Large intestine (tissue), 12 donors: ENCODE measurements at places on chromosomes 16 and 17.

- no peak for DNase-seq
These were observed 613 bp downstream of the B9D1 start for GRCh38 chr17:19361944-19362276.

DNA sequence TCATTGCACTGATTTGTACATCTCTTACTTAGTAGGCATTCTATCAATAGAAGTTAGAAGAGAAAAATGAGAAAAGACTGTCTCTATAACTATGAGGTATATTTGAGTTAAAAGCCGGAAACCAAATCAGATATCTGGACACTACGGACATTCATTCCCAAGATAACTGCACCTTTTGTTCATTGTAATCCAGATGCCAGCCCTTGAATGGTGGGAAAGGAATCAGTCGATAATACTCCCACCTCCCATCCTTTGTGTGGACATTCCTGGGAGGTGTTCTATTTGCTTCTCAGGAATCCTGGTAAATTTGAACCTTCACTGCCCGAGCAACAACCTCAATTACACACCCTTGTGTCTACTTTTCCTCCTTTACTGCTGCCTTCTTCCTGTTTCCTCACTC lies 225.2 kb downstream of the CHD9NB start:
- no peak for DNase-seq

- no peak for DNase-seq
These were observed 197.2 kb downstream of the FOXL1 start for GRCh38 chr16:86775511-86775921.

DNA sequence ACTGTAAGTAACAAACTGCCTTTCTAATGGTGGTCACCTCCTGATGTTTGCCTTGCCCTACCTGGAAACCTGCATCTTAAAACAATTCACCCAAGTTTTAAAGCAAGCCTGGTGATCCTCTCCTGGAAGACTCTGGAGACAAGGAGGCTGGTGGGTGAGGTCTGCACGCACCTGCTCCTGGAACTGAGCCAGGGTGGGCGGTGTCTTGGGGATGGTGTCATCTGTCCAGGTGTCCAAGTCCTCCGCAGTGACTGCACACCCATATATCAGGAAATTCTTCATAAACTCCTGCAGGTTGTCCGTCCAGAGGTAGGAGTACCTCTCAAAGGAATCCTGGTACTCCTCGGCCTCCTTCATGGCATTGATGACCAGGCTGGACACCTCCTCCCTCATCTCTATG lies 44.9 kb downstream of the DNAH17 start:
- DNase-seq, result peak; percentile 16

DNA sequence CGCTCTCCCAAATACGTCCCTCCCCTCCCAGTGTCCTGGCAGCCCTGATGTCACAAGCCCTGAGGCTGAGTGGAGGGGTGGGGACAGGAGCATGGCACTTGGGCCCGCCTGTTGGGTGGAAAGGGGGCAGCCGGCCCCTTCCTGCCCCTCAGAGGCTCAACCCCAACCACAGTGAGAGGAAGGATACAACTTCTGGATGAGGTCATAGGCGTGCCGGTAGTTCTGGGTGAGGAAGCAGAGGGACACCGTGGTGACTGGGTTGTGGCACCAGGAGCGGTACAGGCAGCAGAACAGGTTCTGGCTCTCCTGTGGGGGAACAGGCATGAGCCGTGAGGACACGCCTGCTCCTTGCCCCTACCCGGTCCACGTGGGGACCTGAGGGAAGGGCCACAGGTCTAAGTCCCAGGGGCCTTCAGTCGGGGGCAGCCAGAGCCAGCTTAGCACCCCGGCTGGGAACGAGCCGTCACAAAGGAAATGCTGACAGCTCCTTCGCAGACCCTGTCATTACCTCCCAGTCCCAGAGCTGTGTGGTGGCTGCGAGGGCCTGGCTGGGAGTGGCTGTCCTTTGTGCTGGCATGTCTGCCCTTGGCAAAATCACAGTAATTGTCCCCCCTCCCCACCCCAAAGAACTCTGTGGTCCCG lies 11.2 kb upstream of the MTSS2 start:
- peak; percentile 83 for DNase-seq

- no peak for DNase-seq
These were observed 224.9 kb downstream of the SEC14L1 start for GRCh38 chr17:77365584-77366186.

DNA sequence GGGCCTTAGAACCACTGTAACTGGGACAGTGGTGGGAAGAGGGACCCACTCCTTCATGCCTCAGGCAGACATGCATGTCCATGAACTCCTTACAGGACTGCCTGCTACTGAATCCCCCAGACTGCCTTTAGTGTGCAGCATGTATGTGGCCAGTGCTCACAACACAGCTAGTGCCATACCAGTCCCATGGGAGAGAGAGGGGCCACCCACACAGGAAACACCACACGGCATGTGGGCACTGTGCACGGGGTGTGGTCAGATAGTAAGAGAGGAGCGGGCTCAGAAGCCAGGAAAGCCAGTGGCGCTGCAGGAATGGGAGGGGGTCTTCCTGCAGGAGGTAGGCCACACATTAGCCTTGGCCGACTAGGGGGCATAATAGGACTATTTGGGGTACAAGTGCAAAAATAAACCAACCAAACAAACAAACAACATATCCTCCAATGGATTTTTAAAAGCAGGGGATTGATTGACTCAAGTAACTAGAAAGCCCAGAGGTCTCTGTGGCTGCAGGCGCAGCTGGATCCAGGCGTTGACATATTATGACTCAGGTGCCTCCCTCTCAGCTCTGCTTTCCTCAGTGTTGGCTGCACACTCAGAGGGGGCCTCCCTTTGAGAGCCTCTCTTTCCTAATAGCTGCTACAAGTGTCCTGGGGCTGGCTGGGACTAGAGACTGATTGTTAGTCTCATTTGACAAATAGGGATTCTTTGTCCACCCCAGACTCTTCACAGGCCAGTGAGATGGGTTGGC lies 104.4 kb downstream of the AMFR start:
- DNase-seq, result no peak

DNA sequence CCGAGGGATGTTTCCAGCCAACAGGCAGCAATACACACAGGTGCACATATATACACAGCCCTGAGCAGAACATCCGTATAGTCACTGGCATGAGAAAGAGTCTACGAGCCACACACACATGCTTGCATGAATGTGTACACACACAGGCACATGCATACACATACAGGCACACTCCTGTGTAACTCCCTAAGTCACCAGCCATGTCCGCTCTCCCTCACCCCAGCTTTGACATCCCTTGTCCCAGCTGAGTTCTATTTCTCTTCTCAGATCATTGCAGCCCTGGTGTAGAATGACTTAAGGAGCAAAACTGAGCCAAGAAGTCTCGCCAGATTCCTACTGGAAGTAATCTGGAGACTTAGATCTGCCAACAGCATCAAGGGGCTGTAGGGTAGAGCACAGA lies 13.1 kb downstream of the CDRT4 start:
- no peak for DNase-seq

DNA sequence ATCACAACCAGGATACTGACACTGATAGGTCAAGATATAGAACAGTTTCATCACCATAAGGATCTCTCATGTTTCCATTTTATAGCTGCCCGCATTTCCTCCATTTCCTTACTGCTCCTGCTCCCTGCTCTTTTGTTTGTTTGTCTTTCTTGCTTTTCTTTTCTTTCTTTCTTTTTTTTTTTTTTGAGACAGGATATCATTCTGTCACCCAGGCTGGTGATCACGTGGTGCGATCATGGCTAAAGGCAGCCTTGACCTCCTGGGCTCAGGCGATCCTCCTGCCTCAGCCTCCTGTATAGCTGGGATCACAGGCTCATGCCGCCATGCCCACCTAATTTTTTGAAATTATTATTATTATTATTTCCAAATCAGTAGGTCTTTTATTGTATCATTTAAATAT lies 31.7 kb downstream of the PRAC1 start:
- no peak for DNase-seq

DNA sequence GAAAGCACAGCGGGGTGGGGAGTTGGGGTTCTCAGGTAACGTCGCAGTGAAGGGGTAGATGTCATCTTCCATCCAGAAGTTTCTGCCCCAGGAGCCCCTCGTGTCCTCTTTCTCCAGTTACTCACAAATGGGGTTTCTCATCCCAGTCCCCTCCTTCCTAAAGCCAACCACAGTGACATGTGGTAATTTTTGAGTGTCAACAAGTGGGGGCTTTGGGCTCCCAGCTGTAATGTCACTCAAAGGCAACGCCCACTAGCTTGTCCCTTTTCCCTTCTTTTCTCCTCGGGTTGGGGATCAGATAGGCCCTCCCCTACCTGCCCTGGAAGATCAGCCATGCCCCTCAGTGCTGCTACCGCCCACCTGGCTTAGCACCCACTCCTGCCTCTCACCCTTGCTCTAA lies 14.4 kb downstream of the IRX5 start:
- no peak for DNase-seq

DNA sequence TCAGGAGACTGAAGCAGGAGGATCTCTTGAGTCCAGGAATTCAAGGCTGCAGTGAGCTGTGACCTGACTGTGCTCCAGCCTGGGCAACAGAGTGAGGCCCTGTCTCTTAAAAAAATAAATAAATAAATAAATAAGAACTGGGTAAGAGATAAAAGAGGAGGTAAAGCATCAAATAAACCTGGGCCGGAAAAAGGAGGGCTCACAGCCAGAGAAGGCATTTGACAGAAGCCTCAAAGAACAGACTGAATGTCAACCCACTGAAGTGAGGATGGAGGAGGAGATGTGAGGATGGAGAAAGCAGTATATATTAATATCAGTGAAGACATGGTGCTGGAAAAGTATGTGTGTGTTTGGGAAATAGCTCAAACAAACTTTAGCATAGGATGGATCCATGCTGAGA lies 6.1 kb downstream of the NOG start:
- DNase-seq, result no peak

GRCh38 chr16:64964126-64964540 lies 157.7 kb downstream of the CDH11 start:
- DNase-seq, result no peak

DNA sequence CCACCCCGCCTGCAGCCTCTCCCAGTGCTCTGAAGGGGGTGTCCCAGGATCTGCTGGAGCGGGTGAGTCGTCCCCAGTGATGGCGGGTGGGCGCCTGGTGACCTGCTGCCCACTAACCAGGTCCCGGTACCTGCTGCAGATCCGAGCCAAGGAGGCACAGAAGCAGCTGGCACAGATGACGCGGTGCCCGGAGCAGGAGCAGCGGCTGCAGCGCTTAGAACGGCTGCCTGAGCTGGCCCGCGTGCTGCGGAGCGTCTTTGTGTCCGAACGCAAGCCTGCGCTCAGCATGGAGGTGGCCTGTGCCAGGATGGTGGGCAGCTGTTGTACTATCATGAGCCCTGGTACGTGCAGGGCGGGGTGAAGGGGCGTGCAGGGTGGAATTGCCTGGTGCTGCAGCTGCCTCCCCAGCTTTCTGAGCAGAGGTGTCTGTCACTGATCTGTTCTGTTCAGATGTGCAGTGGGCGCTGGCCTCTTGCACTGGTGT lies 3.6 kb downstream of the CDT1 start:
- DNase-seq, result no peak
